ENCODE measurements at places on chromosomes 12 and 14. TPM values are rescaled to one million over a fixed set of nuclear protein-coding genes. Genes with fewer than 3 reads are reported as not detected.

The SERPINA12 gene
- not detected for total RNA-seq

The ITGA7 gene
- total RNA-seq, result 7.1 TPM

The PTMS gene
- 146 TPM for total RNA-seq

The PLEK2 gene
- total RNA-seq, result 48.1 TPM

The PMCH gene
- not detected for total RNA-seq

The GPR33 gene
- not detected for total RNA-seq

The ISM2 gene
- total RNA-seq, result 2.5 TPM

The CIDEB gene
- total RNA-seq, result 1.3 TPM

The ERH gene
- 124 TPM for total RNA-seq

The NANOG gene
- not detected for total RNA-seq

The NKX2-8 gene
- total RNA-seq, result not detected

The KRT71 gene
- not detected for total RNA-seq

The AMIGO2 gene
- total RNA-seq, result 146 TPM

The RNASE1 gene
- total RNA-seq, result not detected

The GLIPR1L1 gene
- total RNA-seq, result not detected

The TEX52 gene
- not detected for total RNA-seq

Measured in mesangial cell (primary cell).